ENCODE measurements at places on chromosomes 6 and 20.
A peak's percentile ranks its signal among the peaks of the same experiment; 100 is the strongest.

GRCh38 chr6:36244641-36245280 lies 25.1 kb upstream of the PNPLA1 start:
- DNase-seq: peak; percentile 87

- no peak for DNase-seq
Observed at GRCh38 chr6:122426597-122426996, 27.1 kb downstream of the HSF2 start.

DNA sequence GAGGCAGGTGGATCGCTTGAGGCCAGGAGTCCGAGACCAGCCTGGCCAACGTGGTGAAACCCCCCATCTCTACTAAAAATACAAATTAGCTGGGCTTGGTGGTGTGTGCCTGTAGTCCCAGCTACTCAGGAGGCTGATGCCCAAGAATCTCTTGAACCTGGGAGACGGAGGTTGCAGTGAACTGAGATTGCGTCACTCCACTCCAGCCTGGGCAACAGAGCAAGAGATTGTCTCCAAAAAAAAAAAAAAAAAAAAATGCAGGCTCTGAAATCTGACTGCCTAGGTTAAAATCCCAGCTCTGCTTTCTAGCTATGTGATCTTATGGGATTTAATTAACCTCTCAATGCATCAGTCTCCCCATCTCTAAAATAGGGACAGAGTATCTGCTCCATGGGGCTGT lies 3.3 kb upstream of the TMEM217 start:
- no peak for DNase-seq

DNA sequence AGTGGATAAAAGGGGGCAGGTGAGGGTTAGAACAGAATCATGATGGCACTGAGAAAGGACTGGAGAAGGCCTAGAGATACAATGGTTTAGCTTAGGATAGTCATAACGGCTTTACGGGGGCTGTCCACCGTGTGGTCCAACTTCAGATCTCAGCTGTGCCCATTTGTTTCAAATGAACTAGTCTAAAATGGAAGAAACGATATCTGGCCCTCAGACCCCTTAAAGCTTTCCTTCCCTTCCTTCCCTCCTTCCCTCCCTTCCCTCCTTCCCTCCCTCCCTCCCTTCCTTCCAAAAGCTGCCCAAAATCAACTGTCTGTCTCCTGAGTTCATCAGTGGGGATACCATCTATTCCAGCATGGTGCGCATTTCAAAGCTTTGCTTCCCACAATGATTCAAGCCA lies 27.9 kb downstream of the TRAM2 start:
- no peak for DNase-seq

DNA sequence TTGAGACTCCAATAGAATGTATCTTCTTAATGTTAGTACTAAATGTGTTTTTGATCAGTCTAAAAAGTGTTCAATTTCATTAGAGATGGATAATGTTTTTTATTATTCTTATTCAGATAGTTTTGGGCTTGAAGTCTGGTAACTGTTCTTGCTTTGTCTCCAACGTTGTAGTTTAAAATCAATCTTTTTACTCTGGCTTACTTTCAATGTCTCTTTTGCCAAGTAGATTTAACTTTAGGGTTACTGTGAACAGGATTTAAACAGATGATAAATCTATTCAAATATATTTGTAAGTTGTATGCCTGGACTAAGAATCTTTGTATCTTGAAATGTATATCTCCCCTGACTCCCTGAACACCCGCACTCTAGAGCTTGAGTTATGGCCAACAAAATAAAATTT lies 51.1 kb downstream of the SGK1 start:
- no peak for DNase-seq

DNA sequence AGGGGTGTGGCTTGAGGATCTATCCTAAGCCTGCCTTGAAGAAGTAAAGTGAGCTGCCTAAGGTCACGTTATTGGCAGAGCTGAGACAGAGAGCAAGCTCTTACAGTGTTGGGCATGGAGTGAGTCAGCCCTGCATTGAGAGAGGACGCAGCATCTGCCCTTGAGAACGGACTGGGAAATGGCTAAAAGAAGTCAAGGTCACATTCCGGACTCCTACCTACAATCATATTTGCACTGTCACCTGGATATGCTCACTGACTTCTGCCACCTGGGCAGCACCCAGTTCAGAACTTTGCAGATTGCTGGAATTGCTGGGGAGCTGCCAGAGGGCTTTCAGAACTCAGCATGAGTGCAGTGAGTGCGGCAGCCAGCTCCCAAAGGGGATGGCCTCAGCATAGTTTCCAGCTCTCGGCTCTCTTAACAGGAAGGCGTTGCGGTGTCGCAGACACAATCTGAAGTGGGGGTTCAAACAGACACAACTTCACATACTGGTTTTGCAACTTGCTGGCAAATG lies 199.3 kb upstream of the SGK1 start:
- peak; percentile 70 for DNase-seq

- DNase-seq: no peak
Observed at GRCh38 chr20:37823296-37823980, 79.5 kb upstream of the VSTM2L start.

- DNase-seq: no peak
Observed at GRCh38 chr6:63355632-63356031, 35.8 kb upstream of the LGSN start.

DNA sequence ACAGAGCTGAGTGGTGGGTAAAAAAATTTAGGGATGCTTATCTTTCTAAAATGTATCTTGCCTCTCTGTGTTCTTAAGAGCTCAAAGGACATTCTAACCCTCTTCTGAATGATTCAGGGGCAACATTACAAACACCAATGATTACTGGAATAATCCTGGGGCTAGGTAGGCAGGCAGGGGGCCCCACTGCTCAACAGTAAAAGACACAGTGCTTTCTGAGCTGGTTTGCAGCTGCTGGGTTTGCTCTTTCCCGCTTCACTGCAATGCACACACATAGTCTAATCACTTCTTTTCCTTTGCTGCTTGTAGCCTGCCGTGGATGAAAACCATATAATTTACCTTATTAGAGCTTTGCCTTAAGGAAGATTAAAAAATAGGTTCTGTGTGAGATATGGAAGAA lies 23.9 kb downstream of the CLDN20 start:
- DNase-seq: no peak

DNA sequence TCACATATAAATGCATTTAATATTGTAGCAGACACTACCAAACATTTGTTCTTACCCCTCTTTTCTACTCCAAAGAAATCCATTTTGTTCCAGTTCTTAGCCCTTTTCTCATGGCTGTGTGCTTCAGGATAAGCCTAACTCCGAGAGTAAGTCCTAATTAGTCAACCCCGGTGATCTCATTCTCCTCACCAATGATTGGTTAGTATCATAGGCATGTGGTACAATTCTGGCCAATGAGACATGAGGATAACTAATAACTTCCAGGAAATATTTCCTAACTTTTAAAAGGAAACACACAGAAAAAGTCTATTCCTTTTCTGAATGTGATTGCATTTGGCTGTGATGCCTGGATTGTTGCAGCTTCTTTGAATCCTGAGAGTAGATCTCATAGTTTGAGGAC lies 116.0 kb downstream of the GPR63 start:
- DNase-seq: no peak

- no peak for DNase-seq
Observed at GRCh38 chr6:43608807-43609206, 20.3 kb downstream of the GTPBP2 start.

- no peak for DNase-seq
Observed at GRCh38 chr6:87827346-87827745, 125.3 kb upstream of the AKIRIN2 start.

DNA sequence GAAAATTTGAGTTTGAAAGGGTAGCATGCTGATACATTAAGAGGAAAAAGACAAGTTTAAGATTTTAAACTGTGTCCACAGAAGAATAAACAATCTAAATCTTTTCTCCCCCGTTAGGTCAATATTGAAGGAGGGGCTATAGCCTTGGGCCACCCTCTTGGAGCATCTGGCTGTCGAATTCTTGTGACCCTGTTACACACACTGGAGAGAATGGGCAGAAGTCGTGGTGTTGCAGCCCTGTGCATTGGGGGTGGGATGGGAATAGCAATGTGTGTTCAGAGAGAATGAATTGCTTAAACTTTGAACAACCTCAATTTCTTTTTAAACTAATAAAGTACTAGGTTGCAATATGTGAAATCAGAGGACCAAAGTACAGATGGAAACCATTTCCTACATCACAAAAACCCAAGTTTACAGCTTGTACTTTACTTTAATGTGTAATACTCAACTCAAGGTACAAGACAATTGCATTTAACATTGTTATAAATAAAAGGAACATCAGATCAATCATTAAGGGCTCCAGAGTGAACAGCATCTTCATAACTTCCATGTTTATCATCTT lies 10.8 kb downstream of the TCP1 start:
- no peak for DNase-seq

- DNase-seq: no peak
Observed at GRCh38 chr6:134599079-134599478, 281.2 kb upstream of the SGK1 start.

GRCh38 chr20:32115211-32115767 lies 5.8 kb downstream of the TM9SF4 start:
- no peak for DNase-seq

- no peak for DNase-seq
Observed at GRCh38 chr6:13159300-13159699, 169.0 kb downstream of the TBC1D7 start.

- no peak for DNase-seq
Observed at GRCh38 chr6:136719280-136720044, 72.8 kb downstream of the MAP3K5 start.

DNA sequence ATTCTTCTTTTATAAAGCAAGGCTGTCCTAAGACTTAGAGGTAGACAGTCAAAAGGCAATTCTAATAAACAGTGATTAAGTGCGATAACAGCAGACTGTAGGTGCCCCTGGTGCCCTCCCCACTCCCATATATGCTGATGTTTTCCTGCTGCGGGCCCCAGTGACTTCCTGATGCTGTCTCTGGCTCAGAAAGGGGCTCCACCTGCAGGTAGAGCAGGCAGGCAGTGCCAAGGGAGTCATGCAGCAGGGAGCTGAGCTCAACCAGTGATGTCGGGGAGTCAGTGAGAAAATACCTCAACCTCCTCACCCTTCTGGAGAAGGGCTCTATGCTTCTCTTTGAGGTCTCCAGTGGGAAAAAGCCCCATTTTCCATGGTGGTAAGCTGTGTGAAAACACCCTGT lies 126.7 kb upstream of the SSTR4 start:
- peak; percentile 54 for DNase-seq

GRCh38 chr6:2947445-2947844 lies 23.9 kb downstream of the SERPINB6 start:
- DNase-seq: peak; percentile 29

- DNase-seq: no peak
Observed at GRCh38 chr20:38353316-38353715, 7.0 kb downstream of the LBP start.

- no peak for DNase-seq
Observed at GRCh38 chr6:77979204-77979603, 326.4 kb downstream of the MEI4 start.

GRCh38 chr6:41732591-41733359 lies 2.6 kb downstream of the TFEB start:
- DNase-seq: peak; percentile 65

GRCh38 chr6:33950472-33950881 lies 146.7 kb upstream of the MLN start:
- peak; percentile 81 for DNase-seq

- peak; percentile 90 for DNase-seq
Observed at GRCh38 chr20:14919501-14920081, 582.2 kb upstream of the FLRT3 start.

- DNase-seq: no peak
Observed at GRCh38 chr20:58177799-58178198, 50.7 kb downstream of the ANKRD60 start.

GRCh38 chr6:132733283-132733682 lies 19.4 kb upstream of the VNN1 start:
- no peak for DNase-seq
